ENCODE measurements at places on chromosomes 2 and 18. TPM values are rescaled to one million over a fixed set of nuclear protein-coding genes. Genes with fewer than 3 reads are reported as not detected.

- no peak for DNase-seq
Measured at GRCh38 chr2:235639885-235640284, 146.0 kb downstream of the AGAP1 start.

DNA sequence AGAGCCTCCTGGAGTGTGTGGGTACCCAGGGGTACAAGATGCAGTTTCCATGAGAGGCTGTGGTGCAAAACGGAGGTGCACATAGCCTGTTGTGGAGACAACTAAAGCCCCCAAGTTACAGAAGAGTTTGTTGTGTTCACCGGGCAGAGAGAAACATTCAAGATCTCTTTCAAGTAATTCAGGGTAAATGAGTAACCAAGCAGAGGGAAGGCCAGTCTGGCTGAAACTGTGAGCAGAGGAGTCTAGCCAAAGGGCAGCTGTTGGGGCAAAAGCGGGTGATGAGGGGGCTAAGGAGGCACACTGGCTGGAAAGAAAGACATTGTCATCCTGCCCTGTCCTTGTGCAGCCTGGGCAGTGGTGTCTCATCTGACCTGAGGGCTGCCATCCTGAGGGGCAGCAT, 52.0 kb downstream of the CXCR4 start:
- no peak for DNase-seq

DNA sequence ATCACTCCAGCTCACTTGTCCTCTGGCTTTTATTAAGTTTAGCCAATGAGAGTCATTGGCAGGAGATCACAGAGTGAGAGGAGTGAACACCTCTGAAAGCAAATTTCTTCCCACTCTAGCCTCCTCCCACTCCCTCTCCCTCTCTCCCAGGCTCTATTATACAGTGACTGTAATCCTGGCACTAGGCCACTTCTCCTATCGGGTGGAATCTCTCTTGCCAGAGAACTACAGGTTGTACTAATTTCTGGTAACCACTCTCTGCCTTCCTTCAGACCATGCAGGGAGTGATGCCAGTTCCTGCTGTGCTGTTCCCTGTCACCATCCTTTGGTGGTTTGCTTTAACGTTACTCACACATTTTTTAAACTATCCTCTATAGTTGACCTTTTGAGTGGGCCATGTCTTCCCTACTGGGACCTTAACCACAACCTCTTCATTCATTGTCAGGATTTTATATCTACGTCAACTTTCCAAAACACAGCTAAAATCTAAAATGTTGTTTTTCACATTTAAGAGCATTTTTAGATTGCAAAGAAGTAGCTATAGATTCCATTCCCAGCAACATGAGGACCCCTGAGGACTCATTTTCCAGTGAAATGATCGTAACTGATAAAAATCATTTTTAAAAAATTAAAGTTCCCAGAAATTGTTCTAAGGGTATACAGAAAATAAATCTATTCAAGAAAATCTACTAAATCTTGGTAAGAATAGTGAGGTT, 217.1 kb downstream of the MREG start:
- DNase-seq, result no peak

DNA sequence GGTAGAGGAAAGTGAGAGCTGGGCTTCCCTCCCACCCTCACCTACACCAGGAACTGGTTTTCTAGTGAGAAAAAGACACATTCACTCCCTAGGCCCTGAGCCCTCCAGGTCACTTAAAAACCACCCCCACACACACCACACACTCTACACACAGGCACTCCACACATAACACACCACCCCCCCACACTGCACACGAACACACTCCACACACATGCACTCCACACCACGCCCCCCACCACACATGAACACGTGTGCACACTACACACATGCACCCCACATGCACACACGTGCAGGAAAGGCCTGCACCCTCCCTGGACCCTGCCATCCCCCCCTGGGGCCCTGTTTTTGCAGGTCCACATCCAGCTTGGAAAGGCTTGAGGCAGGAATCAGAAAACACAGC, 67.6 kb downstream of the RALBP1 start:
- no peak for DNase-seq

GRCh38 chr2:232772531-232772930, 3.8 kb downstream of the KCNJ13 start:
- no peak for DNase-seq

Gene ITGB6
- total RNA-seq, result 0.99 TPM

Gene CSRNP3
- 4.0 TPM for total RNA-seq

All from left ventricle myocardium inferior (tissue), 1 donor.